Stimulated activated CD4-positive, alpha-beta T cell treated with anti-CD3 and anti-CD28 coated beads, Interleukin-15, amount 100 ng/mL, for 1 hour (primary cell): ENCODE measurements at places on chromosomes 1 and 21.

- DNase-seq: no peak
These were observed 299.8 kb downstream of the DISC1 start for GRCh38 chr1:231926340-231926739.

DNA sequence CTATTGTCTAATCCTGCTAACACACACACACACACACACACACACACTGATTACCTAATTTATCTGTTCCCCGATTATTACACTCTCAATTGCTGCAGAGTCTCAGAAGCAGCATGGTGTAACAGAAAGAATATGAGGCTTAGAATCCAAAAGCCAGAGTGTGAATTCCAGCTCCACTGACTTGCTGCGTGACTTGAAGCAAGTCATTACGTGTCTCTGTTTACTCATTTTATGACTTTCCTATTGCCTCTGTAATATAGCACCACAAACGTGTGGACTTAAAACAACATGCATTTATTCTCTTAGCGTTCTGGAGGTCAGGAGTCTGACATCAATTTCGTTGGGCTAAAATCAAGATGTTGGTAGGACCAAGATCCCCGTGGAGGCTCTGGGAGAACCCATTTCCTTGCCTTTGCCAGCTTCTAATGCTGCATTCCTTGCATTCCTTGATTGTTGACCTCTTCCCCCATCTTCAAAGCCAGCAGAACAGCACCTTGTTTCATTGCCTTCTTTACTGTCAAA is 55.9 kb upstream of the ATP5PO start:
- no peak for DNase-seq

DNA sequence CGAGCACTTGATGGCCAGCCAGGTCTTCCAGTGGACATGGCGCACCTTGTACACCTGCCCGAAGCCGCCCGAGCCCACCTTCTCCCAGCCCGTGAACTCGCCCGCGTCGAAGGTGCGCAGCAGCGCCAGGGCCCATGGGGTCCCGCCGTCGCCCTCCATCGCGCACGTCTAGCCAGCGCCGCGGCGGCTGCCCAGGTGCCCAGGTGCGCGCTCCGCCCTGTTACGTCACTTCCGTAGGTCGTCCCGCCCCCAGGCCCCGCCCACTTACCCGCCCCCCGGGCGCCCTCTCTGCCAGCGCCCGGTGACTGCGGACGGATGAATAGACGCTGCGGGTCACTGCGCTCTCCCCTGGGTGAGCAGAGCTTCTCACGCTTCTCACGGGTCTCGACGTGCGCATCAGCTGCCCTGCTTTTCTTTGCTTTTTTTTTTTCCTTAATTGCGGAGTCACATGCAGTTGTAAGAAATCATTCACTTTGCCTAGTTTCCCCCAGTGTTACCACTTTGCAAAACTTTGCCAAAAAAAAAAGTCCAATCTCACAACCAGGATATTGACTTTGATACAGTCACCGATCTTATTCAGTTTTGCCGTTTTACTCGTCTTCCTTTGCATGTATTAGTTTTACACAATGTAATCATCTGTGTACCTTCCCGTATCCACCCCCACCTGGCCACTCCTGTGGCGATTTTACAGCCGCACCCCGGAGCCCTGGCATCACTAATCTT is at the start of gene RIPK4:
Gene RIPK4 (minus strand): TSS at position 170 of the 723 bp plus-strand sequence. CDS start 11 bp downstream, at position 159.
- DNase-seq: peak; percentile 35

DNA sequence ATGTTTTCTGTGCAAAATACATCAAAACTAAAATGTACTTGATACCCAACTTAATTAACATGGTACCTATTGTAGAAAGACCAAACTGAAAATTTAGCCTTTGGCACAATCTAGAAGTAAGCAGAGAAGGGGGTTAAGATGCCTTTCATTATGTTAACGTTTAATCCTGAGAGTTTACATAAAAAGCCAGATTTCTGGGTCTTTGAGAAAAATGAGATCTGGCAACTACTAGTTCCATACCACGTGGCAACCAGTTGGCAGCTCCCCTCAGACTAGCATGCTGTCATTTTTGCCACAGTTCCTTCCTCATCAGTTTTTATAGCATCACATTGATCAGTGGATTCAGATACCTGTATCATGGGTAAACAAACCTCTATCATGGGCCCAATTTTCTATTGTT is 1.5 kb downstream of the RO60 start:
- no peak for DNase-seq

DNA sequence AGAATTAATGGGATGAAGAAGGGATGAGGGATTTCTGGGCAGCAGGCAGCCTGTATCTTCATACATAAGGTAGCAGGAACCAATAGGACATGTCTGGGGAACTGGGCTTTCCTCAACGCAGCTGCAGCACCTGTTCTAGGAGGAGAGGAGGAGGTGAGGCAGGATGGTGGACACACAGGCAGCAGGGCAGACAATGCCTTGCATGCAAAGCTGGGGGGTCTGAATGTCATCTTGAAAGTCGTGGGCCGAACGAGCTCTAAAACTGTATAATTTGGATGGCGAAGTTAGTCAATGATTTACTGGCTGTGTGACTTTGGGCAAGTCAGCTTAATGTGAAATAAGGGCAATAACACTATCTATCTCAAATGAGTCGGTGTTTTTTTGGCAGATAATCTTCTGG is 124.4 kb downstream of the BEND5 start:
- DNase-seq: no peak

DNA sequence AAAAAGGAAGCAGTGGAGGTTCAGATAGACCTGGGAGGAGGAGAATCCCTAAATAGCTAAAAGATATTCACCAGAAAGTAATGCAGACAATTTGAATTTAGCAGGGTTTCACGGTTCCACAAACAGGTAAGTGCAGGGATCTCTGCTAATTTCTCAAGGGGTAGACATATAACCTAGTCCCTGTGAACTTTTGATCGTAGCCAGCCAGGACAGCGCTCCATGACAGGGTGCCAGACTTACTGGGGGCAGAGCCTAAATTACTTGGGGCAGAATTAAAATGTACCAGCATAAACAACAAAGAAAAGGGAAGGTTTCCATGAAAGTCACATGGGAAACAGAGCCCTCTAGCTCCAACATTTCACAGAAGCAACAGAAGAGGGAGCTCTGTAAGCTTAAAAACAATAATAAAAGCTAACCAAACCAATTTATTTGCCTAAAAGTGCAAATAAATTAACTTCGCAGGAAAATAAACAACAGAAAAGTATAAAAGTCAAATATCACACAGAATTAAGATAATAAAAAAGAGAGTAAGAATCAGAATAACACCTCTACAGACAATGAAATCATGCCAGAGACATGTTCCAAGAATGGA is 198.3 kb downstream of the DUSP10 start:
- DNase-seq: no peak

DNA sequence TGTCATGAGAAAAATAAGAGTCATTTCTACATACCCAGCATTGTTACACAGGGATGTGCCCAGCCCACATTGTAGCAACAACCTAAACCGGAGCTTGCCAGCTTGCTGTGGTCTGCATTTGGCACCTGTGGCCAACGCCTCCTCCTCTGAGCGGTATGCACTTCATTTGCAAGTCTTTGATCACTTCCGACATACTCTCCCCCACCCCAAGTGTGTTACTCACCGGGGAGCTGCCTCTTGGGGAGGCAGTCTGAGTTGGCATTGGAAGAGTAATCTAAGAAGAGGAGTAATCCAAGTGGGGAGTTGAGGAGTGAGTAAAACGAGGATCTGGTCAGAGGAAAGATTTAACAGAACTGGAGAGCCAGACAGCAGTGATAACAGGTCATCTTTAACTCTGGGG is 3.8 kb downstream of the BCL9 start:
- peak; percentile 55 for DNase-seq

DNA sequence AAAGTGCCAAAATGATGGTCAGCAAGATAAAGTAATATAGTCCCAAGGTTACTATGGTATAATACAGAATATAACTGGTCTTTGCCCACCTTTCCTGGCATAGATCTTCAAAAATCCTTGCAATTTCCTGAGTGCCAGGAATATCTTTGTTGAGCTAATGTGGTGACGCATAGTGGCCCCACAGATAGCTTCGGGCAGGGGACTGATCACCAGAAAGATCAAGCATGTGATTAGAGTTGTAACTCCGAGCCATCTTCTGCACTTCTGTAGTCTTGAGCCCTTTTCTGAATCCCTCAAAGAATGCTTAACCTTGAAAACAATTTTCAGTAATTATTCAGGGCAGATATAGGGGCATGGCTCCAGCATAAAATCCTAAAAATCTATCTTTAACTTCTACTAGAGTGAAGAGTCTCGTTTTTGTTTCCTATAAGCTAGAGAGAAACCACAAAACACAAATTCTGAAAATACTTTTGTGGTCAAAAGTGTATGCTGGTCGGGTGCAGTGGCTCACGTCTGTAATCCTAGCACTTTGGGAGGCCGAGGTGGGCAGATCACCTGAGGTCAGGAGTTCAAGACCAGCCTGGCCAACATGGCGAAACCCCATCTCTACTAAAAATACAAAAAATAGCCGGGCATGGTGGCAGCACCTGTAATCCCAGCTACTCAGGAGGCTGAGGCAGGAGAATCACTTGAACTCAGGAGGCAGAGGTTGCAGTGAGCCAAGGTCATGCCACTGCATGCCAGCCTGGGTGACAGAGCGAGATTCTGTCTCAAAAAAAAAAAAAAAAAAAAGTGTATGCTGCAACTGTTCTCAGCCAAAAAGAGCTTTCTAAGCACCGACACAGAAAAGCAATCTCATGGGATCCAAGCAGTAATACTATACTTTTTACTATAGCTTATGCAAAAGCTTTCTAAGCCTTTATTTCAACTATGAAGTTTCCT is 62.8 kb downstream of the NVL start:
- DNase-seq: no peak

DNA sequence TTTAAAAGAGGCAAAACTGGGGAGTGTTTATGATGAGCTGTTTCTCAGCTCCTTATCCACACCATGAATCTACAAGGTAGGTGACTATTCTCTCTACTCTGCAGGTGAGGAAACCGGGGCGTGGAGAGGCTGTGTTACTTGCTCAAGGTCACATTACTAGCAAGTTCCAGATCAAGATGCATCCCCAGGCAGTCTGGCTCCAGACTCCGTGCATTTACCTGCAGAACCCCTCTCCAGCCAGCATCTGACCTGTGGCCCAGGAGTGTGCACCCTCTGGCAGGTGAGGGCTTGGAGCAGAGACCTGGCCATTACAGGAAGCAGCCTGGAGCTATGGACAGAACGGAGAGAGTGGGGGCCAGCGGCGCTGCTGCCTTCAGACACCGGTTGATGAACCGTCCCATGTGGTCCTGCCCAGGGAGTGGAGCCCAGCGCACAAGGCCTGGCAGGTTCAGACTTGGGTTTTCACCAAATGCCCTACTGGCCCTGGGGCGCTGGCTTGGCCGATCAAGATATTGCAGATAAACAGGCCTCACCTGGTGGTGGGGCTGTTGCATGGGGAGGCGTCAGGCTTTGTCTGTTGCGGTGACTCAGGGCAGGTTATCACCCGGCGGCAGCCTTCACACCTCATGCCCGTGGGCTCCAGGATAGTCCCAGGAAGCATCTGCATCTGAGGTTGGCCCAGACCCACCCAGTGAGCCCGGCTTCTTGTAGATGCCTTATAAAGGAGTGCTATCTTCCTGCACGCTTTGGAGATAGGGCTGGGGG is 29.2 kb upstream of the WNT4 start:
- DNase-seq: no peak

DNA sequence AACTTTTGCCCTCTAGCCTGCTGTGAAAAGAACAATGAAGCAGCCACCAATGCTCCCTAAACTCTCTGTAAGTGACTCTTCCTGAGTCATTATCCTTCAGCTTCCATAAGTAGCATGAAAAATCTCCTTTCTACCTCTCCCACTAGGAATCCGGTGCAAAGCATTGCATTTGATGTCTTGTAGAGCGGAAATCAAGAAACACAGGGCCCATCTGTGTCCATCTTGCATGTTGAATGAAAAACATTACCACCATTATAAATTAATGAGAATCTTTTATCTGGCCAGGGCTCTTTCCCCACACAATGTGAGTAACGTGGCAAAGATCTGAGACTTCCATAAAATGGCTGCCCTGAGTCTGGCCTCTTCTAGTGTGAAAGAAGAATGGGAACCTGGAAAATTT is 324.4 kb downstream of the ADGRL2 start:
- DNase-seq: no peak

DNA sequence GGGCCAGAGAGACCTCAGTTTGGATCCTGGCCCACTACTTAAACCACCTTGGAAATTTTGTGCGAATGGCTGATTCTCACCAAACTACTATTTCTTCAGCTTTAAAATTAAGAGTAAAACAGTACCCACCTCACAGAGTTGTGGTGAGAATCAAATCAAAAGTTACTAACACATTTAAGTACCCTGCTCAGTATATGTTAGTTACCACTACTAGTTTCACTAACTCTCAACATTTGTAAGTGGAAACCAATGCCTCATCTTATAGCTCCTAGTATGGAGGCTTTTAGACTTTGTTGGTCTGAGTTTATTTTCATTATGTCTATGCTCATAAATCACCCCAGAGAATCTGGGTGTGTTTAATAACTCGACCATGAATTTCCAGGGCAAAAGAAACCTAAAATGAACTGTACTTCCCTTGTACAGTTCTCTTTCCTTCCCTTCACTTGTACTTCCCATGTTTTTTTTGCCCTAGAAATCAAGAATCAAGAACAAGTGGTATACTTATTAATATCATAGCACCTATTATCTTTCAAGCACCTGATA is 11.6 kb upstream of the SERBP1 start:
- no peak for DNase-seq

DNA sequence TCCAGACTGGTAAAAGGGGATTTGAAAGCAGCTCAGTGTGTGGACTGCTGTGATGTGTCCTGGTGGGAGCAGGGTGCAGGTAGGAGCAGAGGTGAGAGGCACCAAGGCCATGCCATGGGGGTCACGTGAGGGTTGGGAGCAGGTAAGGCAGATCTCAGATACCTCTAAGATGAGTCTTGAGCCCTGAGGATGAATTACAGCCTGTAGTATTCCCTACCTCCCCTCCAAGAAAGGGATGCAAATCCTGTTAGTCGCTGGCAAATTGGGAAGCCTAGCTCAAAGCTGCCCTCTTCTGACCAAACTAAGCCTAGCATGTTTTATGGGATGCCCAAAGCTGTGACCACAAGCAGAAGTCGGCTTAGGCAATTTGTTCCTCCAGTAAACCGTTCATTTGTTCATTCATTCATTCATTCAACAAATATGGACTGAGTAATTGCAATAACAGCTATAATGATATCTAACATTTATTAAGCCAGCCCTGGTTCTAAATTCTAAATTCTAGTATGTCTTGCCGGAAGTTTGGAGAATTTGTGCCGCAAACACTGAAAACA is 3.9 kb upstream of the NUAK2 start:
- DNase-seq: peak; percentile 25

DNA sequence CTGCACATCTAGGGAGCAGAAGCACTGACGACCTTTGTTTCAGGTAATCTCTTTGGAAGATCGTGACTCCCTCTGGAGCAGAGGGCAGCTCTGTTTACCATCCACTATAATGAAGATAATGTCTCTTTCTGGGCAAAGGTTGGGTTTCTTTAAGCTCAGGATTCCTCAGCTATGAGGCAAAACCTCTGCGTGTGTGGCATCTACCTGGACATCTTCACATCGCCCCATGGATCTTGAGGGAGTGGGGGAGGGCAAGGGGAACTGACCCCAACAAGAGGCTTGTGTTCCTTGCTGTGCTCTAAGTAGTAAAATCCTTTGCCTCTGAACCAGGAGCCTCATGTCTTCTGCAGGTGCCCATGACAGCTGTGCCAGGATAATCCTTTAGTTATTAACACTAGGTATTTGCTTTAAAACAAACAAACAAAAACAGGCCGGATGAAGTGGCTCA is 19.6 kb downstream of the SPATA45 start:
- no peak for DNase-seq
